ENCODE measurements at places on chromosomes 12 and 14.
A peak's percentile ranks its signal among the peaks of the same experiment; 100 is the strongest.

DNA sequence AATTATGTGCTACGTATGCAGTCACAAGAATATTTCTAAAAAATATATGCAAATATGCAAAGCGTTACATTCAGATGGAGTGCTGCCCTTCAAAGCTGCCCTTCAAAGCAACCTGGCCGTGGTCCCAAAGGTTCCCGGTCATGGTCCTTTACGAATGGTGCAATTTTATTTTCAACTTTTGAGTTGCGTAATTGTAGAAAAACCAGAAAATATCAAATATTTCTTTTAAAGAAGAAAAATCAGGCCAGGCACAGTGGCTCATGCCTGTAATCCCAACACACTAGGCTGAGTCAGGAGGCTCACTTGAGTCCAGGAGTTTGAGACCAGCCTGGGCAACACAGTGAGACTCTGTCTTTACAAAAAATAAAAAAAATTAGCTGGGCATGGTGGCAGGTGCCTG lies 21.4 kb downstream of the CLSTN3 start:
- DNase-seq: no peak

DNA sequence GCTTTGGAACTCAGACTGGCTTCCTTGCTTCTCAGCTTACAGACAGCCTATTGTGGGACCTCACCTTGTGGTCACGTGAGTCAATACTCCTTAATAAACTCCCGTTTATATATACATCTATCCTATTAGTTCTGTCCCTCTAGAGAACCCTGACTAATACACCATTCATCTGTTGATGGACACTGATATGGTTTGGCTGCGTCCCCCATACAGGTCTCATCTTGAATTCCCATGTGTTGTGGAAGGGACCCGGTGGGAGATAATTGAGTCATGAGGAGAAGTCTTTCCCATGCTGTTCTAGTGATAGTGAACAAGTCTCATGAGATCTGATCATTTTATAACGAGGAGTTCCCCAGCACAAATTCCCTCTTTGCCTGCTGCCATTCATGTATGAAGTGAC lies 57.0 kb downstream of the OTOGL start:
- DNase-seq: peak; percentile 15

DNA sequence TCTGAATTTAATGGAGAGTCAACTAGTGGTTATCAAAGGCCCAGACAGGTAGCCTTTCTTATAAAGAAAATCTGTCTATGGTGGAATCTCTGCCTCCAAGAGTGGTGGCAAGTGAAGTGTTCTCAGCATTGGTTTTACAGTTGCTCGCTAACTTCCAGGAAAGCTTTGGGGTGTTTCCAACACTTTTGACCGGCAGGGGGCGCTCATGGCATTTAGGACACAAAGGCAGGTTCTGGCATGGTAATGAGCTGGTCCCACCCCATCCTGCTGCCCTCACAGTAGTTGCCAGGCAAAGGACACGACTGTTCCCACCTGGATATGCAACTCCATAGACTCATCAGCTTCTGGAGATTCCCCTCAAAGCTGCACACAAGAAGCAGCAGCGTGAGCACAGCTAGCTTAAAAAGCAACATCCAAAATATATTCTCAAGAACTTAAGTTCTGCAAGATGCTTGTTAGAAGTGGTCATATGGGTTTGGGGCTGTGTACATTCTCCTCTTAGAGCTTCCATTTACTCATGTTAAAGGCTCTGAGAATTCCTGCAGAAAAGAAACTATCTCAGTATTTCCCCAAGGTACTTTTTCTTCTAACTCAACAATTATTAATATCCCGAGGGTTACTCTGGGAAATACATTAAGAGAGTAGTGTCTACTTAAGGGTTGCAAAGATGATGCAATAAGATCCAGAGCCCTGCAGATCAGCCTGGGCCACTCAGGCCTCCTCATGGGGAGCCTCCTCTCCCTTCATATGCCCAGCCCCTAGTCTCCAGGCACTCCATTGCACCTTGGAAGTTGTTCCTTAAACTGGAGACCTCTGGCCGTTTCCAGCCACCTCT lies 14.8 kb downstream of the PROX2 start:
- peak; percentile 88 for DNase-seq

GRCh38 chr12:80268924-80269749 lies 169.8 kb downstream of the OTOGL start:
- peak; percentile 92 for DNase-seq

GRCh38 chr12:16225692-16226091 lies 51.8 kb downstream of the SLC15A5 start:
- no peak for DNase-seq

- DNase-seq: no peak
Observed at GRCh38 chr14:56195704-56196103, 77.5 kb downstream of the PELI2 start.

GRCh38 chr12:93243382-93243688 lies 134.4 kb upstream of the NUDT4 start:
- DNase-seq: no peak

GRCh38 chr12:5014269-5014668 lies 29.4 kb upstream of the KCNA5 start:
- DNase-seq: no peak

DNA sequence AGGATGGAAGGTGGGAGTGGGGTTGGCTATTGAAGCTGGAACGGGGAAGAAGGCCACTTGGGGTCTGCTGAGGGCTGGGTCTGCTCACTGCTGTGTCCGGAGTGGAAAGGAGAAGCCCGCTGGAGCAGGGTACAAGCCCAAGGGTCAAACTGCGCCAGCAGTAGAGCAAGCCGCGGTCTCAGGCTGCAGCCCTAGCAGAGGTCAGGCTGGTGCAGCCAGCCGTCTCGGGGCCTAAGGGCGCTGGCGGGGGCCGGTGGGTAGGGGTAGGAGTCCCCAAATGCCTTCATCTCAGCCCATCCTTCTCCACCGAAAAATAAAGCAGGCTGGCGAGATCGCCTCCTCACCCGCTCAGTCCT lies 718 bp upstream of the JDP2 start:
- DNase-seq: no peak

DNA sequence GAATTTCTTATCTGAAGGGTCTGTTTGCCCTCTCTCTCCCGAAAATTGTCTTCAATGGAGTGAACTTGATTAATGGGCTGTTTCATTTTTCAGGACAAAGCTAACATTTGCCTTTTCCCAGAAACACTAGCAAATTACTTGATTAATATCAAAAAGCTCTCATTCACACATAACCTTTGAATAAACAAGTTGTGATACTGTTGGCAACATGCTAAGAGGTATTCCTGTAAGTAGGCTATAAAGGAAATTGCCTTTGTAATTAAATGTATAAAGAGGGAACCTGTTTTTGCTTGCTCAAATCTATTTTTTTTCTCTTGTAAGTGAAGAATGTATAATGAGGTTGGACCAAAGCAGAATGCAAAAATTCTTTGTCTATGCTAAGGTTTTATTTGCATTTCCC lies 457.2 kb downstream of the TMTC2 start:
- DNase-seq: no peak

GRCh38 chr14:53861781-53862180 lies 94.8 kb downstream of the BMP4 start:
- no peak for DNase-seq

DNA sequence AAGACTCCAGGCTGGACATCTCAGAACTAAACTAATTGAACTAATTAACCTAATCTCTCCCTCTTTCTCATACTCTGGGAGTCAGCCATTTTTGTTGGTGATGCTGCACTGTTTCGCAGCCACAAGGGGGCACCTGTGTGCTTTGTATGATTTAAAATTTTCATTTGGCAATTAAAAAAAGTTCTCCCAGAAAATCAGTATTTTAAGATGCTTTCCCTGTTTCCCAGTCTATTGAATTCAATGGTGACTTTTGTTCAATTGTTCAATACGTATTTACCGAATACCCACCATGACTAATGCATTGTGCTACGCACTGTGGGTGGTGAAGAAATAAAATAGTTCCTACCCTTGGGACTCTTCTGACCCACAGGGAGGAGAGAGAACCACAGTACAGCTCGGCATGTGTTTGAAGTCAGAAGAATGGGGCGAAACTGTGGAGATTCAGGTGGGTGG lies 63.7 kb downstream of the ZNF664 start:
- peak; percentile 42 for DNase-seq

DNA sequence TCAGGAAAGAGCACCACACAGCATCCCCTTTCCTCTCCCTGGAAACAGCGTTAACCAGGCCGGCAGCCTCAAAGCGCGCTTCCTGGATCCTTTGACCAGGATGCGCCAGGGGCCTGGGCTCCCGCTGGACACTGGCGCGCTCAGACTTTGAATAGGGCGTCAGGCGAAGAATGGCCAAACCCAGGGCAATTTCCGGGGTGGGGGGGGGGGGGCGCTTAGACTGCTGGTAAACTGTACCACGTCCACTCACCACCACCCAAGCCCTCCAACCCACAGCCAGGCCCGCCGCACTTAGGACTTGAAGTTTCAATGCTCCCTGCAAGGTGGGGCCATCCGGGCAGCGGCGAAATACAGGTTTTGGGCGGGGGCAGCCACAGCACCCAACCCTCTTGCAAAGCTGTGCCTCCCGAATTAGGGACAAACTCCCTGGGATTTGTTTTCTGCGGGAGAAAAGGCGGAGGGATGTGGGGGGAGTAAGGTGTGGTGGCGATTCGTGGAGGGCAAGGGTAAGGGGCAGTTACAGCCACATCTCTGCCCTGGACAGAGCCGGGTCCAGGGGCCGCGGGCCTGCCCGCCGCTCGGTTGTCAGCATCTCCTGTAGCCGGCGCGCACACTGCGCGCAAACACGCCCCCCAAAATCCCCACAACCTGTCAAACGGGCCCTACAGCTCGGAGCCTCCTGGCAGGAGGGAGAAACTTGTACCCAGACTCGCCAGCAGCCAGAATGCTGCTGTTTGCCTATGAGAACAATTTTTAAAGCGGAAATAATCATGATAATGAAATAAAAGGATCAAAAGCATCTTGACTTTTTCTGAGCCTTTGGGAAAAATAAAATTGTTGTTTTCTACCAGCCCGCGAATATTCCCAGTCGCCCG lies 958 bp downstream of the RTN1 start:
- no peak for DNase-seq

GRCh38 chr14:29821661-29822429 lies 105.8 kb downstream of the PRKD1 start:
- DNase-seq: no peak

DNA sequence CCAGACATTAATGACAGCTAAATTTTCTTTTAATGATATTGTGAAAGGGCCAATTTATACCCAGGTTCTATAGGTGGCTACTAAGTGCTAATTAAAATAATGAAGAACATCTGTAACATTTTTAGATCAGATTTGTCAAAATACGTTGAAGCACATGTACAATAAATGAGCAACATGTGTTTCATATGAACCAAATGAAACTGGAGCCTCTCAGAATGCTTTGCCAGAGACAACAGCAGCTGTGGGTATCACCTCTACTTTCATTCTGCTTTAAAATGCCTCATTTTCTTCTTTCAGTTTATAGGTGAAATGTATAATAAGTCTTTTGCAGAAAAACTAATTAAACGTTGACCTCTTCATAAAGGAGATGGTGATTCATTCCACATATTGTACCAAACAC lies 26.1 kb upstream of the MYF6 start:
- DNase-seq: no peak

DNA sequence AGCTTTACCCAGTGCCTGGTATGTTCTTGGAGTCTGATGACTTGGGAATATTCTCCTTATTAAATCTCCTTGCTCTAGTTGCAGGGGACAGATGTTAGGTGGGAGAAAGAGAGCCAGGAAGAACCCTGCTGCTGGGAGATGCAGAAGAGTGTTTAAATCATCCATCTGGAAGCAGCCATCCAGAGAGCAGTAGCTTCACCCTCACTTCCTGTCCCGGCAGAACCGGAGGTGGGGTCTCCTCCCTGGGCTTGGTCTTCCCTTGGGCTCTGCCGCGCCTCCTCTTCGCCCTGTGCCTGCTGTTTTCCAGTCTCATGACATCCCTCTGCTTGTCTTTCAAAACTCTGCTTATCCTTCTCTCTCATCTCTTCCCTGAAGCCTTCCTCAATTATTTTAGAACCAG lies 15.5 kb downstream of the B4GALNT3 start:
- no peak for DNase-seq

DNA sequence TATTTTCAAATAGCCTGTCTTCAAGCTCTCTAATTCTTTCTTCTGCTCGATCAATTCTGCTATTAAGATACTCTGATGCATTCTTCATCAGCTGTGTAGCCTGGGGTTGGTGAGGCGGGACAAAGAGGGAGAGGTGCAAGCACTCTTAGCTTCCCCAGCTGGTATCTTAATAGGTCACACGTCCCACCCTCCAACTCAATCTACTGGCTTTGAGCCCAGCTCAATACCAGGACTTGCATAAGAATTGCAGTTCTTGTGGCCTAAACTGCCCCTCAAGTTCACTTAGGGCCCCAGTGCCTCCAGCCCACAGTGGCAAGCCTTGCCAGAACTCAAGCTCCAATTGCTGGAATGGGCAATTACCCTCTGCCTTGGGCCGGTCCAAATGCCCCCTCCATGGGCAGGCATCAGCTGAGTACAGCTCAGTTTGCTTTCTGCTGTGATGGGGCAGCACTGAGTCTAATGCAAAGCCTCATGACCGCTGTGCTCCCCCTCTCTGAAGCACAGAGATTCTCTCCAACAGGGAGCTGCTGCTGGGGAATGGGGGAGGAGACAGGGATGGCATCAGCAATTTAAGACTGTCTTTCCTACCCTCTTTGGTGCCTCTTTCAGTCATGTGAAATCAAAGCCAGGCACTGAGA lies 5.6 kb upstream of the SPATA7 start:
- no peak for DNase-seq

DNA sequence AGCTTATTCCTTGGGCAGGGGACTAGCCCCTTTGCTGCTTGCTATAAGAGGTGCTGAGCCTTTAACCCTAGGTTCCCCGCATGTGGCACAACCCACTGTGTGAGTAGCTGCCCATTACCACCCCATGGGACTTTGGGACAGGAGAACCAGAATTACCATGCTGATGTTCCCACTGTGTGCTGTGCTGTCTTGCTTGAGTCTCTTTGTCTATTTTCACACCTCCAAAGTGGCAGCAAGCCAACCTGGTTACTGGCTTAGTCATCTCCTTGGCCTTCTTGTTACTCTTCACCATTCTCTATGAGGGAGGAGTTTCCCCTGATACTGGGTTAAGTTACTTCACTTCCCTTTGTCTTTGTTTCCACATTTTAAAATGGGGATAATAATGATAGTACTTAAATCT lies 73.4 kb upstream of the ETV6 start:
- DNase-seq: peak; percentile 97

DNA sequence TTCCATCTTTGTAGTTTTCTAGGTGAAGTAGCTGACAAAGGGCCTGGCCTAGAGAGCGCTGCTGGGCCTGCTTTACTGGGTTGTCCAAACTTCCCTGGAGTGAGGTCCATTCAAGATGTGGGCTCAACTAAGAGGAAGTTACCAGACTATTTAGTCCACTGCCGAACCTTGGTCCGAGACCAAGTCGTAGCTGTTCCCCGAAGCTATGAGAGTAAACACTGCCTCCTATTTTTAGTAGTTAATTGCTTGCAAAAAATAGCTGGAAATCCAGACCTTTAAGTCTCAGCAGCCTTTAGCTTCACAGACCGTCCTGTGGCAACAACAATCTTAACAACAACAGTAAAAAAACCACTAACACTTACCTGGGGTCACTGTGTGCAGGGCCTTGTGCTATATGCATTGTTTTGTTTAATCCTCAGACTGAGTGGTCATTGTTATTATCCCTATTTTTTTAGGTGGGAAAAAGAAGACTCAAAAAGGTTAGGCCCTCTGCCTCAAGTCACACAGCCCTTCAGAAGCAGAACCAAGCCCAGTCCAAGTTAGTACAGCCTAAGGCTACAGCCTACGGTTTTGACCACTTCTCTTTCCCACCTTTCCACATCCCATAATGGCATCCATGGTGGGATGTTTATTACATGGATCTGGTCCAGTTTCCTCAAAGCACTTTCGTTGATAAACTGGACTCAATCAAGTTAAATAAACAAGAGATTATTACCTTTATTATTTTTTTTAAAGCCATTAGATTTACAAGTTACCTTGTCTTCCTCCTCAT lies 30.6 kb downstream of the SOCS2 start:
- DNase-seq: no peak

Data from epithelial cell of esophagus (primary cell).